ENCODE measurements at places on chromosomes 6 and 20. TPM values are rescaled to one million over a fixed set of nuclear protein-coding genes. Genes with fewer than 3 reads are reported as not detected.

Gene EDN3
- total RNA-seq = 17.9 TPM

Gene MYMX
- total RNA-seq = 12.4 TPM

Gene PRR18
- total RNA-seq = 0.22 TPM

Gene MTFR2
- total RNA-seq = 0.58 TPM

Gene RNF39
- not detected for total RNA-seq

GRCh38 chr6:157240059-157240959, 83.0 kb downstream of the TMEM242 start:
- DNase-seq = peak; percentile 81

DNA sequence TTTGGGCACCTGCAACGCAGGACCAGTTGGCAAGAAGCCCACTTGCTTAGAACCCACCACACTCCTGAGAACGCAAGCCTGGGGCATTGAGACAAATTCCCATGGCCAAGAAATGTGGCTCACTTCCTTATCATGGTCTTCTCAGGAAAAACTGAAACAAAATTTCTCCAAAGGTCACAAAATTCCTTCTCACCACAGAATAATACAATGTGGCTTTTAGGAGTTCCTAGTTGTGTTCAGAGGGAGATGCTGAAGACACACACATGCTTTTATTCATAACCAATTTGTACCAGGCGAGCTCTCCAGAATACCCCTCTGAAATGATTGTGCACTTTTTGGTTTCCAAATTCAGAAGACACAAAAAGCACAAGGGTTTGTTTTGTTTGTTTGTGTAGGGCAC, 31.6 kb downstream of the ADTRP start:
- DNase-seq = no peak

GRCh38 chr6:41042226-41043055, at the start of gene TSPO2:
TSS of gene TSPO2 (plus strand) at chr6:41042467. CDS start at chr6:41042986, 519 bp downstream.
- no peak for DNase-seq

GRCh38 chr6:43378631-43379030, 9.2 kb upstream of the ZNF318 start:
- no peak for DNase-seq

DNA sequence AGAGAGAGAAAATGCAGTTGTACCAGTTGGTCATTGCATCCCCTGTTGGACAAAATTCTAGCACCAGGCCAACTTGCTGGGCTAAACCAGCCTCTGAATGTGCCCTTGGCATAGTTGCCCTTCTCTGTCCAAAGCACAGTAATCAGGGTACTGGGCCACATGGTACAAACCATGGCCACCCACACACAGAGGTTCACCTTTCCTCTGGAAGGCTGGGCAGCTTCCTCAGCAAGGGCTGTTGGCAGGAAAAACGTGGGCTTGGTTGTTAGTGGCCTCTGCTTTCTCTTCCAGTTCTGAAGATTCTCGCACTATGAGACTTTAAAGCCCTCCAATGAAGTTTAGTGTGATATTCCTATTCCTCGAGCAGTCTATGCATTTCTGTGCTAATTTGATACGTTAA, 706 bp downstream of the DDO start:
- no peak for DNase-seq

GRCh38 chr20:60066438-60066823, 108.2 kb downstream of the CDH26 start:
- DNase-seq = no peak

DNA sequence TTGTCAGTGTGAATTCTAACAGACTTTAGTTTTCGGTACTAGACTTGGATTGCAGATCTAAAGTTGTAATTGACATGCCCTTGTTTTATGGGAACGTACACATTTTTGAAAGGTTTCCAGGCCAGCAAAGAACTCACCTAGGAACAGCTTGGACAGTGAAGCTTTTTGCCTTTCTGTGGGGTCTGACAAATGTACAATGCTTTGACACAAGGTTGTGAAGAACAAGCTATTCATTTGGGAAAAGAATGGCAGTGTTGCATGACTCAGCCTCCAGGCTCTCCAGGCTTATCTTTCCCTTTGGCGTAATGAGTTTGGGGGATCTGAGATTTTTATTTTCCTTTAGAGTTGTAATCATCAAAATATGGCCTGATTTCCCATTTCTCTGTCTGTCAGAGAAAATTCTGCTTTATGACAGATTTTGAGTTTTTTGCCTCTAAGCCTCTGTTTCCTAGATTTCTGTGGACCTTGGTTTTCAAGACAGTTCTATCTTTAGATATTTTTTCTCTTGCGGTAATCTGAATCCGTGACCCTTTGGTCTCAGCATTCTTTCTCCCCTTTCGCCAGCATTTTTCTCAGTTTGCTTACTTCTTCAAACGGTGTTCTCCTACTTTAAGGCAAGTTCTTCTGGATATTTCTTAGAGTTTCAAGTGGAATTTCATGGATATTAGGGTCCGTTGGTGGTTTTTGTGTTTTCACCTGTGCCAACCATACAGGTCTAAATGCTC, 221.0 kb downstream of the ADGB start:
- no peak for DNase-seq

DNA sequence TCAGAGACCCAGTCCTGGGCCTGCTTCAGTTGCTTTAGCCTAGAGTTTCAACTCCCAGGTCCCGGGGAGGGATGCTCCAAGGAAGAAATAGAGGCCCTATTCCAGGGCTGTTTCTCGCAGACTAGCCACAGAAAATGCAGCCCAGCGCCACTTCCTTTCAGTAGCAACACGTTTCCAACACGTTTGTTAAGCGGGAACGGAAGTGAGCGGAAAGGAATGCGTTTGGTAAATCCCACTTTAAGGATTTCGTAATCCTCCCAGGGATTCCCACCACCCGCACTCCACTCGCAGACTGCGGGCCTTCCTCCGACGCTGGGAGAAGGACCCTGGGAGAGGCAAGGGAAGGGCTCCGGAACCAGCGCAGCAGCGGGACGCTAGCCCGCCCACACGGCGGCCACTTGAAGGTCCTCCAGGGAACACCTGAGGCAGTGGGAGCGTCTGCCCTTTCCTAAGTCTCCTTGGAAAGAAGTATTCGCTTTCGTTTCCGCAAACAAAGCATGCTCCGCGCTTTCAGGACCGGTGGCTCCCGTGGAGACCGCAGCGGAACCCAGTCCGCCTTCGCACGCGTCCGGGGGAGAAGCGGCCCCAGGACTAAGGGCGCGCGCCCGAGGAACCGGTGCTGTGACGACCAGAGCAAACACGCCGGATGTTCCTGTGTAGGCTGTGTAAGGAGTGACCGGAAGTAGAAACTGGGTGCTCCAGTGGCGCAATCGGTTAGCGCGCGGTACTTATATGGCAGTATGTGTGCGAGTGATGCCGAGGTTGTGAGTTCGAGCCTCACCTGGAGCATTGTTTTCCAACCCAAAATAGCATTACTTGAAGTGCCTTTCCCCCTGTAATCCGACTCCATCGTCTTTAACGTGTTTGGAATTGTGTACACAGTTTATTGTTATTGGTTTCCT, 227.6 kb upstream of the PRSS16 start:
- DNase-seq = peak; percentile 96

GRCh38 chr6:12265791-12266190, 24.4 kb upstream of the EDN1 start:
- peak; percentile 36 for DNase-seq

- no peak for DNase-seq
Observed at GRCh38 chr6:38453861-38454260, 185.9 kb downstream of the BTBD9 start.

DNA sequence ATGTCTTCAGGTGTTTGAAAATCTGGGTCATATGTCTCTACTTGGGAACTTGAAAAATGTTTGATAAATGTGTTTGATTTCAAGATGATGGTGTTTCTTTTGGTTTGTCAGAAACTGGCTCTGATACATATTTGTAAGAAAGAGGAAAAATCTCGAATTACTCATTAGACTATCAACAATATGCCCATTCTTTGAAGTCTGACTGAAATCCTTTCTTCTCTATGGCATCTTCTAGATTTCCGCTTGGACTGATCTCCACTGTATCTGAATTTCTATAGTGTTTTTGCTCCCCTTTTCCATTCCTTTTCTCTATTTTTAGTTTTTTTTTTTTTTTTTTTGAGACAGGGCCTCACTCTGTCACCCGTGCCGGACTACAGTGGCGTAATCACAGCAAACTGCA, 1096.5 kb downstream of the KIF16B start:
- no peak for DNase-seq

DNA sequence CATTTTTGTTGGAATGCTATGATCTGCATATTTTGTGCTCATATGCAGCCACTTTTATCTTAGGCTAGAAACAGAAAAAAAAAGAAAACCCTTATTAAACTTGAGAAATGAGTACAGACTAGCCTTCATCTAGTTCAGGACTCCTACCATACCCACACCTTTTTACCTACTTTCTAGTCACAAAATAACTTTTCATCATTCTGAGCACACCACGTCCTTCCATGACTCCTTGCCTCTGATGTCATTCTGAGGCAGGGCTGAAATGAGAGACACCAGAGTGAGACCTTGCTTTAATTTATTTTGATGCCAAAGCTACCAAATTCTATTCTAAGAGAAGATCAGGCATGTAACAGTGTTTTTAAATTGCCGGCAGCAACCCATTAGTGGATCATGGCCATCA, 38.8 kb downstream of the SNX3 start:
- no peak for DNase-seq

Measured in muscle of leg (tissue), 16 donors.